Skin of body (tissue), 3 donors: ENCODE measurements at places on chromosomes 13 and 19. TPM values are rescaled to one million over a fixed set of nuclear protein-coding genes. Genes with fewer than 3 reads are reported as not detected.

Gene IGFLR1
- 1.2 TPM for total RNA-seq

Gene MOB3A
- total RNA-seq = 16.2 TPM

Gene ATF5
- total RNA-seq = 2.0 TPM

Gene PIN1
- 35.6 TPM for total RNA-seq

Gene CYP4F2
- total RNA-seq = 0.89 TPM

Gene PNMA8B
- total RNA-seq = 4.8 TPM

Gene TBC1D4
- total RNA-seq = 30.4 TPM

Gene DZIP1
- 16.1 TPM for total RNA-seq

Gene APOC4
- total RNA-seq = not detected

Gene RFPL4A
- not detected for total RNA-seq

Gene IRGC
- not detected for total RNA-seq

Gene ERICH4
- not detected for total RNA-seq

Gene CILP2
- total RNA-seq = 0.49 TPM

Gene NEK5
- 0.69 TPM for total RNA-seq

Gene HCST
- total RNA-seq = 2.7 TPM

Gene IFT88
- total RNA-seq = 21.1 TPM

Gene DNAJC15
- total RNA-seq = 9.6 TPM

Gene CHST8
- total RNA-seq = 0.39 TPM

Gene TMEM38A
- 11.9 TPM for total RNA-seq

Gene ZNF324
- total RNA-seq = 9.5 TPM

Gene CGB8
- not detected for total RNA-seq

Gene CLDND2
- not detected for total RNA-seq

Gene LYPD5
- 16.0 TPM for total RNA-seq

Gene GPR183
- total RNA-seq = 29.7 TPM

Gene ZFR2
- total RNA-seq = 0.30 TPM

Gene OSCAR
- 1.4 TPM for total RNA-seq

Gene GDF15
- 5.8 TPM for total RNA-seq

Gene PRR19
- total RNA-seq = 0.20 TPM

Gene ENOX1
- 9.7 TPM for total RNA-seq

Gene TMEM221
- total RNA-seq = 0.69 TPM

Gene CDX2
- total RNA-seq = not detected

Gene CD177
- total RNA-seq = 19.0 TPM

Gene SPACA4
- total RNA-seq = 0.20 TPM

Gene ERICH6B
- not detected for total RNA-seq

Gene CEACAM7
- 0.30 TPM for total RNA-seq

Gene C2CD4C
- 0.49 TPM for total RNA-seq

Gene TMEM255B
- total RNA-seq = 1.7 TPM

Gene FAM83E
- total RNA-seq = 2.0 TPM

Gene SYT3
- total RNA-seq = 0.10 TPM

Gene OLFM4
- total RNA-seq = 30.1 TPM

Gene NXNL1
- total RNA-seq = not detected

Gene FBXO46
- 5.6 TPM for total RNA-seq

Gene EFNA2
- 0.39 TPM for total RNA-seq

Gene KL
- 2.5 TPM for total RNA-seq

Gene TFDP1
- total RNA-seq = 38.9 TPM

Gene CEP89
- 9.5 TPM for total RNA-seq

Gene UBL5
- 125 TPM for total RNA-seq

Gene SIGLEC8
- total RNA-seq = 0.59 TPM

Gene ATP4B
- not detected for total RNA-seq

Gene PPFIA3
- total RNA-seq = 12.3 TPM
